Naive thymus-derived CD8-positive, alpha-beta T cell (primary cell): ENCODE measurements at places on chromosomes 7 and 10. TPM values are rescaled to one million over a fixed set of nuclear protein-coding genes. Genes with fewer than 3 reads are reported as not detected.

DNA sequence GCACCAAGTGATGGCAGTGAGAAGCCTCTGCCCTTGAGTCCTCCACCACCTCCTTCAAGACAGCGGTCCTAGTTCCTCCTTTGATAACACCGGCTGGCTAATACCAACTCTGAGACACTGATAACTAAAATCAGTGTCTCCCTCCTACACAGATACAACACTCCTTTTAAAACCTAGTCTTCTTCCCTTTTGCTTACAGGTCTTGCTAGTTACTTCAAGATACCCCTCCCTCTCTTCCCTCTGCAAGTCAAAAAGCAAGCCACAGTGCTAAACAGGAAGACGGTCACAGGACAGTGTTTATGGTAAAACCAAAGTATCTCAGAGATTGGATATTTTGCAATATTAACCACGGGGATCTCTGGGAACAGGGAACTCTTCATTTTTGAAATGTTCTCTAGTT is 4.6 kb downstream of the AKR1B1 start:
- no peaks in the 10 kb centered on the region for H3K27me3 ChIP-seq
- DNase-seq, result no peak
- H3K4me1 ChIP-seq, result peaks cover 57% of the 10 kb centered on the region
- H3K27ac ChIP-seq, result peak overlapping the region; percentile 91
- no peaks in the 10 kb centered on the region for H3K36me3 ChIP-seq
- H3K4me3 ChIP-seq, result peak overlapping the region; percentile 69

DNA sequence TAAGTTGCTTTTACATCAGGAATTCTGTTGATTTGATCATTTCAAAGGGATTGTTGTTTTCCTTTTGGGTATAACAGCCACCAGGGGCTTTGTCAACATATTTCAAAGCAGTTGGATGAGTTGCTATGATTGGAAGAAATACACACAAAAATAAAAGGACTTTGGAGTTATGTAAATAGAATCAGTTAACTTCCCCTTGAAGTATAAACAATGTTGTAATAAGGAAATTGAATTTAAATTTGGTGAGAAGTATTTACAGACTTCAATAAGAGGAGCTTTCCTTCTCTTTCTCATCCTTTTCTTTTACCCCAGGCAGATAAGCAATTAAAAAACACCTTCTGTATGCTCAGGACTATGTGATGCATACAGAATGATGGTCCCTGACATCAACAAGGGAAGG is 199.7 kb downstream of the LHFPL3 start:
- no peak for DNase-seq
- no peaks in the 10 kb centered on the region for H3K4me1 ChIP-seq
- H3K27me3 ChIP-seq, result no peaks in the 10 kb centered on the region
- no peak overlapping the region for H3K4me3 ChIP-seq
- H3K27ac ChIP-seq, result no peak overlapping the region

GRCh38 chr7:137873524-137873923 is 26.8 kb upstream of the DGKI start:
- peaks cover 44% of the 10 kb centered on the region for H3K36me3 ChIP-seq
- no peak overlapping the region for H3K27ac ChIP-seq
- no peak for DNase-seq
- no peak overlapping the region for H3K4me3 ChIP-seq

FXYD4 gene
- not detected for total RNA-seq

GRCh38 chr7:26201247-26202018 is at the start of gene CBX3:
Gene CBX3 (plus strand): TSS chr7:26201745. CDS start chr7:26202999, 1,254 bp downstream.
- H3K36me3 ChIP-seq, result peaks cover 66% of the 10 kb centered on the region
- peak within 1 kb of the TSS; percentile 100 for H3K27ac ChIP-seq
- peak within 1 kb of the TSS; percentile 100 for H3K4me3 ChIP-seq

- no peak overlapping the region for H3K4me3 ChIP-seq
- peaks cover 7% of the 10 kb centered on the region for H3K27me3 ChIP-seq
- no peak overlapping the region for H3K27ac ChIP-seq
- no peaks in the 10 kb centered on the region for H3K4me1 ChIP-seq
- no peaks in the 10 kb centered on the region for H3K36me3 ChIP-seq
- no peak for DNase-seq
Observed at GRCh38 chr10:10605551-10606081, 412.1 kb upstream of the CELF2 start.

AKR1D1 gene
- total RNA-seq, result not detected

SLC39A12 gene
- total RNA-seq, result not detected

DNA sequence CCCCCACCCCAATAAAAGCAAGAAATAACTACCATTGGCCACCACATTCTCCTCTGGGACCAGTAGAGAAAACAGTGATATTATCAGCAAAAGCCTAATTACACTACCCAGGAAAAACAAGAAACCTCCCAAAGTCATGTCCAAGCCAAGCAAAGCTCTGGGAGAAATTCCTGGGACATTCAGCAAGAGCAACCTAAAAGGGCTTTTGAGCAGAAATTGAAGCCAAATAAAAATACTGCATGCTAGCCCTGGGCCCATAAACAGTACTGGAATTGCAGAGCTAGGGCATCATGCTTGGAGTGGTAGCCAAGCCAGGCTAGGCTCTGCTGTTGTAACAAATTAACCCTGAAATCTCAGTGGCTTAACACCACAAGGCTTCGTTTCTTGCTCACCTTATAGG is 347.9 kb downstream of the LRMDA start:
- no peaks in the 10 kb centered on the region for H3K4me1 ChIP-seq
- no peak overlapping the region for H3K27ac ChIP-seq
- H3K27me3 ChIP-seq, result peaks cover 8% of the 10 kb centered on the region
- no peaks in the 10 kb centered on the region for H3K36me3 ChIP-seq

C7orf57 gene
- not detected for total RNA-seq

DNA sequence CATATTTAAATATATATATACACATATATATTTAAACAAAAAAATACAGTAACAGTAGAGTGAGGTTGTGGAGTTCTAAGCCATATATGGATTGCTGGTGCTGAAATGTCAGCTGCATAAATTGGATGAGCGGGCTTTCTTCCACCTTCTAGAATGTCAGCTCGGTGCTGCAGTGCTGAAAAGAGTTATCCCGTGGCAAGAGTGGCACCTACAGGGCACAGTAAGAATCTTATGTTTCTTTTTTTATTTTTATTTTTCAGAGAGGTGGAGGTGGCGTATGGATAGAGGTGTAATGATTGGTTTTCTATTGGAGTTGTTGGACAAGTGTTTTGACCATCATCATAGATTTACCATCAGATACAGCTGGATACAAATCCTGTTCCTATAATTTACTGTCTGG is 86.2 kb upstream of the DYNC1I1 start:
- no peaks in the 10 kb centered on the region for H3K27me3 ChIP-seq
- no peak for DNase-seq
- no peak overlapping the region for H3K4me3 ChIP-seq
- no peak overlapping the region for H3K27ac ChIP-seq

DNA sequence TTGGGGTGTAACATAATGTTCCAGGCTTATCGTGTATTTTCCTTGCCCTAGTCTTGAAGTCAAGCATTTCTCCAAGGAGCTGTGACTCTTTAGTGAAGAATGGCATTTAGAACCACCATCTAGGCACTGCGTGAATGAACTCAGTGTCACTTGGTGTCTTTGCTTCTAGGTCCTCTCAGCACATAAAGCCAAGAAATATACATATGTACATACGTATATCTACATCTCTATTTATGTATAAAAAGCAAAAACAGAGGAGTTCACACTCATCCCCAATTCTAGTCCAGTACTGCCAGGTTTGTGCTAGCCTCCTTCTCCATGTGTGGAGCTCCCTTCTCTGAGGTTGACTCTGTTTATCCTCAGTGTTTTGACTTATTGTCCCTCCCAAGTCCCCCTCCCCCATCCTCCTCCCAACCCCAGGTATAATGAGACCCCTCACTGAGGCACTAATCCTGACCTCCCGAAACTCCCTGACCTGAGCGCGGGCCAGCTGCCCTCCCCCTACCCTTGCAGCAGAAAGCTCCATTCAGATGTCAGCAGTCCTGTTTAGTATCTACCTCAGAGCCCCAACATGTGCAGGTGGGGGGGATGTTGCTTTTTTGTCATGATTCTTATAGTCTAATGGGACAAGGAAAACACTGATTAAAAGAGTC is 61.5 kb downstream of the GDI2 start:
- peaks cover 44% of the 10 kb centered on the region for H3K4me1 ChIP-seq
- no peak for DNase-seq
- no peaks in the 10 kb centered on the region for H3K27me3 ChIP-seq
- no peak overlapping the region for H3K4me3 ChIP-seq
- peaks cover 13% of the 10 kb centered on the region for H3K36me3 ChIP-seq

DNA sequence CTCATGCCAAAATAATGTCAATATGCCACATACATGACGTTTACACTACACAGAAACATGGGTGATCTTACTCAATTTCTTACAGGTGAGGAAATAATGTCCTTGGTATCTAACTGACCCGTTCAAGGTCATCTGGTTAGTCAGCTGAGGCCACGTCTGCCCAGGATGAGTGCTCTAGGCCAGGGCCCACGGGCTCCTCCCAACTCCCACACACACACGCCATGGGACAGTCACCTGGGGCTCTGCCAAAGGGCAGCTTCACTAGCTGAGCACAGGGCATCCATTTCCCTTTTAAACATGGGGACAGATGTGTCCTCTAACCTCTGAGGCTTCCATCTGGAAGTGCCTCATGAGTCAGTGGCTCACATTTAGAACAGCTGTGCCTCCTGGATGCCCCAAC is 123.9 kb downstream of the TNS3 start:
- H3K27ac ChIP-seq, result no peak overlapping the region
- H3K27me3 ChIP-seq, result peaks cover 9% of the 10 kb centered on the region
- no peak for DNase-seq
- H3K4me3 ChIP-seq, result no peak overlapping the region
- no peaks in the 10 kb centered on the region for H3K4me1 ChIP-seq
- no peaks in the 10 kb centered on the region for H3K36me3 ChIP-seq

- peaks cover 10% of the 10 kb centered on the region for H3K4me1 ChIP-seq
- H3K36me3 ChIP-seq, result no peaks in the 10 kb centered on the region
- H3K27ac ChIP-seq, result no peak overlapping the region
- no peaks in the 10 kb centered on the region for H3K27me3 ChIP-seq
- no peak for DNase-seq
- no peak overlapping the region for H3K4me3 ChIP-seq
Observed at GRCh38 chr10:22750131-22750530, 35.8 kb upstream of the PIP4K2A start.

- no peak overlapping the region for H3K27ac ChIP-seq
- H3K27me3 ChIP-seq, result peaks cover 4% of the 10 kb centered on the region
- no peaks in the 10 kb centered on the region for H3K4me1 ChIP-seq
- H3K36me3 ChIP-seq, result no peaks in the 10 kb centered on the region
- no peak overlapping the region for H3K4me3 ChIP-seq
Observed at GRCh38 chr10:75941223-75941801, 509.9 kb downstream of the LRMDA start.

DNA sequence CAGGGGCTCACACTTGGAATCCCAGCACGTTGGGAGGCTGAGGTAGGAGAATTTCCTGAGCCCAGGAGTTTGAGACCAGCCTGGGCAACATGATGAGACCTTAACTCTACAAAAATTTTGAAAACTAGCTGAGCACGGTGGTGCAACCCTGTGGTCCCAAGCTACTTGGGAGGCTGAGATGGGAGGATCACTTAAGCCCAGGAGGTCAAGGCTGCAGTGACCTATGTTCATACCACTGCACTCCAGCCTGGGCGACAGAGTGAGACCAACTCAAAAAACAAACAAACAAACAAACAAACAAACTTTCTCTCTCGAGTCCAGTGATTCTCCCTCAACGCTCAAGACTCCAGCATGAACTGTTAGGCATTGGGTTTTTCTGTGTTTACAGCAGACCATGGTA is 2.0 kb upstream of the TYSND1 start:
- no peak for DNase-seq
- peaks cover 48% of the 10 kb centered on the region for H3K36me3 ChIP-seq
- H3K4me1 ChIP-seq, result peaks cover 26% of the 10 kb centered on the region

- H3K4me3 ChIP-seq, result no peak overlapping the region
- no peak overlapping the region for H3K27ac ChIP-seq
- H3K36me3 ChIP-seq, result no peaks in the 10 kb centered on the region
- H3K4me1 ChIP-seq, result peaks cover 24% of the 10 kb centered on the region
Observed at GRCh38 chr10:93463723-93464476, 18.2 kb downstream of the MYOF start.

DNA sequence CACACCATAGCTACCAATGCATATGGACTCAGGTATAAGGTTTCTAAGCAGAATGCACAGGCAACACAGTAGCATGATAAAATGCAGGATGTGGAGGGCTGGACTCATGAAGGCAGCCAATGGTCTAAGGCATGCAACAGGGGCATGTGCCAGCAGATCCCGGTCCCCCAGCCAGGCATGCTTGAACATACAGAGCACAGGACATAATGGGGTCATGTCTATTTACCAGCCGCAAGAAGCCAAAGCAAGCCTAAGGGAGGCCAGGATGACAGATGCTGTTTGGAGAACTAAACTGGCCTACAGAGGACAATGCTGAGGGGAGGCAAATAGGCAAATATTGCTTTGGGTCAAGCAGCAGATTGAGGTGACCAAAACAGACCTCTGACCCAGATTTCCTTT is 60.0 kb upstream of the PDLIM1 start:
- no peaks in the 10 kb centered on the region for H3K36me3 ChIP-seq
- no peaks in the 10 kb centered on the region for H3K4me1 ChIP-seq
- DNase-seq, result no peak

GRCh38 chr10:47285381-47286115 is 14.4 kb upstream of the GDF10 start:
- peak overlapping the region; percentile 18 for H3K27ac ChIP-seq
- H3K36me3 ChIP-seq, result no peaks in the 10 kb centered on the region
- no peak for DNase-seq
- H3K4me1 ChIP-seq, result peaks cover 37% of the 10 kb centered on the region

GRCh38 chr10:52758406-52758805 is 14.2 kb downstream of the MBL2 start:
- no peak for DNase-seq
- H3K4me3 ChIP-seq, result no peak overlapping the region
- H3K27me3 ChIP-seq, result no peaks in the 10 kb centered on the region

CFTR gene
- total RNA-seq, result not detected

TYW1B gene
- 7.0 TPM for total RNA-seq
